ENCODE measurements at places on chromosomes 7 and 10.

DNA sequence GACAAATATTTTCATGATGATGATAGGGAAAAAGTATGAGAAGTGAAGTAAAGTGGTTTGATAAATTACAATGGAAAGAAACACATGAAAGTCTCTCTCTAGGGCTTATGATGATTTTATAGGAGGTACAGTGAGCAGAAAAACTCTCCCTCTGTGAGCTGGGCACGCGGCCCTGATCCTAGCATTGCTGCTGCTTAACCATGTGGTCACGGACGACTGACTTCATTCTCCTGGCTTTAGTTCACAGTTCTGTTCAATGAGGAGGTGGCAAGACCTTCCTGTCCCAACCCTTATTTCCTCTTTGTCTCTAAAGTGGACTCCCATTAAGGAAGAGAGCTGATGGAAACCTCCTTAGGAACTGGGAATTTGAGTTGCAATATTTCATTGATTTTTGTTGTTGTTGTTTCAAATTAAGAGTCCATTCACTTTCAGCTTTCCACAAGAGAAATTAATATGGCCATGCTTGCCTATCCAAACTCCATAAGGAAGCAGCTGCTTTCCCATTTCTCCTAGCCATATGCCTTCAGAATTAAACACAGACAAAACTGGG lies 8.2 kb upstream of the PON3 start:
- DNase-seq, result no peak

GRCh38 chr7:51290702-51291540 lies 25.7 kb downstream of the COBL start:
- DNase-seq, result no peak

DNA sequence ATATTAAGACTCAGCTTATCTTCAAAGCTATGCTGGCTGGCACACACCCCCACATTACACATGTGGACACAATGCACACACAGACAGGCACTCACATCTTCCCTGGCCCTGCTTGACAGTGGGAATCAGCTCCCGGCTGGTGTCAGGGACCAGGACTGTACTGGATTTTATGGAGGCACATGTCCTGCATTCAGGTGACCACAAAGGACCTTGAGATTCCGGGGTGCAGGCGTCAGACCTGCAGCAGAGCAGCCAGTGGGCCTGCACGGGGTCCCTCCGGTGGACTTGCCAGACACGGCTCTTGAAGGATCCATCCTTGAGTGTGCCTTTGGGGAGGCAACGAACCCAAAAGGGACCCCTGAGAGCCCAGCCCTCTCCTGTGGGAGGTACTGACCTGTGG lies 1.9 kb downstream of the CNPY1 start:
- no peak for DNase-seq

DNA sequence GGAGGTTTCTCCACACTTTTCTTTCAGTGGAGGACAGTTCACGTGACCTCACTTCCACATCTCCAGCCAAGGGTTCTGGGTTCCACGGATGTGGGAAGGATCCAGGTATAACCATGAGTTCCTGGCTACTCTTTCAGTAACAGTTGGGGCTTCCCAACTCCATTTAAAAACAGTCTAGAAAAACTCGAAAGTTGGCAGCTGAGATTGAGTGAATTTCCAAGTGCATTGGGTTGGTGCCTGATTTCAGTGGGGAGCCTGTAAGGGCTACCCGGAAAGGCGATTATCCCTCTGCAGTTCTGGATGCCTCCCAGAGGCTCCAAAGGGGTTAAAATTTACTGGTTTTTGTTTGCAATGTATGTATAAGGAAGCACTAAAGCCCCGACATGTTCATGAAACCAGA lies 24.3 kb downstream of the LHFPL3 start:
- no peak for DNase-seq

DNA sequence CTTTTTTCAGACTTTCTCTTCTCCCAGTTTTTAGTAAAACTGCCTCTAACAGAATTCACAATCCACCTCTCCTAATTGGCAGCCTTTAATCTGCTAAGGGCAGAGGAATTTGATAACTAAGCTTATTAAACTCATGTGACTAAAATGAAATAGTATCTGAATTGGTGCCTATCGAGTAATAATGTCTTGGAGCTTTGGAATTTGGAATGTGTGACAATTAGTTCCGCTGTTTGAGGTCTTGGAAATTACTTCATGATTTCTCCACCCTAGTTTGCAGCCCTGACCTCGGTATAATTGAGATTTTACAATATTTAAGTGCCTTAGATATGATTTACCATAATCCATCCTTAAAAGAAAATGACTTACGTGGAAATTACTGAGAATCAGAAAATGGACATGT lies 190.4 kb upstream of the NEBL start:
- no peak for DNase-seq

- no peak for DNase-seq
Observed at GRCh38 chr7:26334166-26334859, 42.7 kb downstream of the SNX10 start.

- DNase-seq, result no peak
Observed at GRCh38 chr7:1054438-1054837, 10.1 kb downstream of the GPR146 start.

GRCh38 chr10:69636626-69637605 lies 6.9 kb downstream of the FAM241B start:
- no peak for DNase-seq

GRCh38 chr10:101767600-101767945 lies 8.3 kb downstream of the FGF8 start:
- no peak for DNase-seq

GRCh38 chr10:121323443-121323842 lies 274.8 kb downstream of the FGFR2 start:
- no peak for DNase-seq

- DNase-seq, result no peak
Observed at GRCh38 chr7:32539919-32540531, 44.7 kb downstream of the AVL9 start.

DNA sequence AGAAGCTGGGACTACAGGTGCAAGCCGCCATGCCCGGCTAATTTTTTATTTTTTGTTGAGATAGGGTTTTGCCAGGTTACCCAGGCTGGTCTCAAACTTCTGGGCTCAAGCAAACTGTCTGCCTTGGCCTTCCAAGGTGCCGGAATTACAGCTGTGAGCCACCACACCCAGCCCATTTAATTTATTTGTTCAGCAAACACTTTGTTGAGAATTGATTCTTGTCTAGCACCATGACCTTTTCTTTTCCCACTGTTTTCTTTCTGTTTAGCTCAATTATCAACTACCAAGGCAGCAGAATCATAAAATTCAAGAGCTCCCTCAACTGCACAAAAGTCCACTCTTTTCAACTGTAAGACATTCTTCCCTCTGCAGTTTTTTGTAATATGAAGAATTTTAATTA lies 47.8 kb upstream of the PARD3 start:
- no peak for DNase-seq

GRCh38 chr10:98374217-98374985 lies 40.6 kb downstream of the PYROXD2 start:
- DNase-seq, result no peak

DNA sequence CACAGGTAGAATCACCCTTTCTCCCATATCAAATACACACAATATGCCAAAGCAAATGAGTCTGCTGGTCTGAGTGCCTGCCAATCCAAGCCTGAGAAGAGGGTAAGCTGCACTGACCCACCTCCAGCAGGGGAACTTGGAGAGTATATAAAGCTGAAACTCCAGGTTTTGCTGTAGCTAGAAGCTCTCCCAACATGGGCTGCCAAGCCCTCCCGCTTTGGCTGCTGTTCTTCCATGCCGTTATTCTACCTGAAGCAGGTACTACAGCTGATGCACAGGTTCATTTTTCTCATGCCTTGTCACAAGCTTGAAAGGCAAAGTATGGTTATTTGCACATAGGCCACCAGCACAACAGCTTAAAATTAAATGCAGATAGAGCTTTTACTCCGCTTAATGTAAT lies 21.5 kb upstream of the C10orf120 start:
- no peak for DNase-seq

DNA sequence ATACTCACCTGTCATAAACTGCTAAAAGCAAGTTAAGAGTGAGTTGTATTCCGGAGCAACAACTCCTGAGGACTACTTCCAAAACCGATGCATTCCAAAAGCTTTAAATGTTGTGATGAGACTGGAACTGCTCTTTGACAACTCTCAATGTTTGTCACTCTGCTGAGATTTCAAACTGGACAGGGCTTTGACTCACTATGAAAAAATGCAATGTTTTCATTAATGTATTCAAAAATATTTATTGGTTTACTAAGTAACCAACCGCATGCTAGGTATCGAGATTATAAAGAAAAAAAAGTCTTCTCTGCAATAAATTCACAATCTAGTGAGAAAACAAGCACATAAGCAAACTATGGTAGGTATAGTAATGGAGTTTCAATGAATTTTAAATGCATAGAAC lies 107.9 kb upstream of the GNAI1 start:
- DNase-seq, result no peak

- DNase-seq, result no peak
Observed at GRCh38 chr7:129774359-129774758, 162.8 kb downstream of the NRF1 start.

DNA sequence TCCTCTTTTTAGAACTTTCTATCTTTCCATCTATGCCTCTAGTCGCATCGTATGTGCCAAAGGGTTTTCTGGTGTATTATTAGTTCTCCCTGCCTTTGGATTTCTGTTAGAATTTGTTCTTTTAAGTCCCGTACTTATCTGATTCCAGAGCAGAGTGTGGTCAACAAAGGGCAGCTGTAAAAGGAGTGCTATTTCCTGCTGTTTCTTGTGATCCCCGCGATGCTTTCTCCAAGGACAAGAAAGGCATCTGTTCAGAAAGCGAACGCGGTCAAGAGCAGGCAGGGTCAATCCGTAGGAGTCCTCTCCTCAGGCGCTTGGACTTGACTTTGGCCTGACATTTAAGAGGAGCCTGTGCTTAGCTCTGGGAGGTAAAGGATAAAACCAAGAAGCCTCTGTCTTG lies 1152.1 kb upstream of the AUTS2 start:
- DNase-seq, result no peak

DNA sequence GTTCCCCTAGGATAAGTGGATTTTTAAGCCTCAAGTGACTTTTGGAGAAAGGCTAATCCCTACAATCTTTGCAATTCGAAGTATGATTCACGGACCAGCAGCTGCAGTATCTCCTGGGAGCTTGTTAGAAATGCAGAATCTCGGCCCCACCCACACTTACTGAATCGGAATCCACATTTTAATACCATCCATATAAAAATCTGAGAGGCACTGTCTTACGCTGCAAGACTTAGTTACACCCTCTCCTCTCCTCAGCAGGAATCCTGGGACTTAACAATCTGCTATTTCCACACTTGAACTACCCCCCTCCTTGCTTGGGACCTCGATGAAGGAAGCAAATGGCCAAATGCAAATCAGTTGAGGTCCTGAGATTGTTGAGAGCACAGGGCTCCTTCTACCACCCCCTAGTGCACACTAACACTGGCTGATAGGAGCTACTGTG lies 21.0 kb downstream of the ITPRIP start:
- DNase-seq, result no peak

- no peak for DNase-seq
Observed at GRCh38 chr10:22010973-22011408, 7.5 kb upstream of the DNAJC1 start.

DNA sequence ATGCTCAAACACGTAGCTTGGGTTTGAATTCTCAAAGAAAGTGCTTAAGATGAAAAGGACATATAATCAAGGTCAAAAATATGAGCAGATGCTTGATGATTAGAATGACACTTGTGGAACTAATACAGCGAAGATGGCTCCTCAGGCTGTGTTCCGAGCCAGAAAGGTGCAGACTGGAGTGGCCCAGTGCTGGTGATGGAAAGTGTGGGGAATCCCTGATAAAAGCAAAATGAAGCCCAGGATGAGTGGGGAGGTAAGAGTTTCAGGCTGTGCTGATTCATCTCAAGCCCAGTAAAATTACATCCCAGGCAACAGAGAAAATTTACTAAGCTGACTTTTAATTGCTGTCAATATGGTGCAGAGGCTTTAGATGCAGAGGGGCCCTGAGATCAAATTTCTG lies 77.8 kb upstream of the IKZF1 start:
- DNase-seq, result no peak

DNA sequence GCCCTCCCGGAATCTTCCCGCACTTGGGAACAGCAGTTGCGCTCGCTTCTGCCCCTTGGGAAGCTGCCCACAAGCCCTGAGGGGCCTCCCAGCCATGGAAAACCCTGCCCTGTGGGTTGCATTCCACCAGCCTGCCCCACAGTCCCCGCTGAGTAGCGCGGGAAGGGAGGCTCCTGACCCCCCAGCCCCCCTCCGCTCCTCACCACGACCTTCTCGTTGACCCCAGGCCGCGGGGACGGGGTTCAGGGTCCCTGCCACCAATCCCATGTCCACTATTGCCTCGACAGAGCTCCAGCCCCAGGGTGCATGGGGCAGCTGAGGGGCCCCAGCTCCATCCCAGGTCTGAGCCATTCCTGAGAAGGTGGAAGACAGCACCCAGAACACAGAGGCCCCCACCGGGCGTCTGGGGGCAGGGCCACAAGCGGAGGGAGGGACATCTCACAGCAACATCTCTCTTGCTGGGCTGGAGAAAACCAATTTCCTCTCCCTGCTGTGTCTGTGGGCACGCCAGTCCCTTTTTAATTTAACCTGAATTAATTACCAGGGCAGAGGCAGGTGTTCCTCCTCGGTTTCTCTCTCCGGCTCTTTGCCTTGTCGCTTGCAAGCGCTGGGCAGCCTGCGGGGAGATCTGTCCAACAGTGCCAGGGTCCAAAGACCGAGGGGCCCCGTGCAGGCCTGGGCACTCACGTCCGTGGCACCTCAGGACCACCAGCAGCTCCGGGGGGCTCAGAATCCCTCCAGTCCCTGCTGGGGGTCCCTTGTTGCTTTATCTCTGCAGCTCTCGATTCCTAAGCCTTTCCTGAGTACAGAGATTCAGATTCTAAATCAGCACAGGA lies 57.9 kb downstream of the FOXL3 start:
- no peak for DNase-seq

GRCh38 chr10:75187961-75188426 lies 22.6 kb upstream of the VDAC2 start:
- peak; percentile 19 for DNase-seq

- DNase-seq, result peak; percentile 76
Observed at GRCh38 chr10:27252267-27253000, 11.8 kb upstream of the ACBD5 start.

DNA sequence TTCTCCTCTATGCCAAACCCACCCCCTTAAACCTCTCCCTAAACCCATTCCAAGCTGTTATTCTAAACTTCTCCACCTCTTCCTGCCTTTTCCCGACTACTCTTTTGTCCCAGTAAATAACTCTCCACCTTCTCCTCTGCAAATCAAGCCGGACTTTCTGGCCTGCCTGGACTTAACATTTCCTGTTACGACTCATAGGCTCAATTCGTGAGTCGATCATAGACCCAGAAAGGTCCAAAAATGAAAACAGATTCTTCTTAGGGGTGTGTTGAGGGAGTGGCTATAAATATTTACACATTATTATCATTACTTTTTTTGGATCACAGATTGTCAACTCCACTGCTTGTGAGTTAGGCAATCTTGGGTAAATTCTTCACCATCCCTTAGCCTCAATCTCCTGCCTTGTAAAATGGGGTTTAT lies 59.0 kb upstream of the HABP2 start:
- no peak for DNase-seq

GRCh38 chr7:47596502-47597202 lies 14.7 kb upstream of the TNS3 start:
- no peak for DNase-seq

- no peak for DNase-seq
Observed at GRCh38 chr10:56258991-56259390, 102.1 kb downstream of the ZWINT start.
